Spinal cord (tissue), 10 donors: ENCODE measurements at places on chromosomes 6 and 20. TPM values are rescaled to one million over a fixed set of nuclear protein-coding genes. Genes with fewer than 3 reads are reported as not detected.

DNA sequence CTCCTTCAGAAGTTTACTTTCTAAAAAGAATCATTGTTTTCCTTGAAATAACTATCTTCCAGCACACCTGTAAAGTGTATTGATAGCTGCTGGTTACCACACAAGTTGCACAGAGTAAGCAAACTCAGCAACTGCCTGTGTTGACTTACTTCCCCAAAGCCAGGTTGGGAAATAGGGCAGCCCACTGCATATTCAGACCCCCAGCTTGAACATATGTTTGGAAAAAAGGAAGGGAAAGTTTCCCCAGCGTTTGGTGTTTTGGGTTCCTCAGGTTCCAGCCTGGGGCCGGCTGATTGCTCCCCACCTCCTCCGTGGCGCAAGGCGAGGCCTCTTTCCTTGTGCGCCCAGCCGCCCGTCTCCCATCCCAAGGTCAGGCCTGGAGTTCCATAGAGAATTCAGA lies 70.1 kb upstream of the QKI start:
- DNase-seq = no peak

DNA sequence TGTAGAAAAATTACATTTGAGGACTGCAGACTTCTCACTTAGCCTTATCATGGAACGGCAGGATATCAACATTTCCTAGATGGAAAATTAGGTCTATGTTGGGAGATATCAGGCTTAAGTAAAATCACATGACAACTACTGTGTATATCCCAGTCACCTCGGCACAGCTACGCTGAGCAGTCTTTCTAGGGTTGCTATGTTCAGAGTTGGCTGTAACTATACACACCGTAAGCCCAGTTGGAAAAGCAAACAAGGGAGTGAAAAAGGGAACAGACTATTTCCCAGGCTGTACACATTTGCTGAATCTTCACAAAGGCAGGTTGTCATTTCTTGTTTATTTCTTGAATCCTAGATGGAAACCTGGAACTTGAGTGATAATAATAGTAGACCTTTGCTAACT lies 80.7 kb upstream of the PTPRK start:
- no peak for DNase-seq

DNA sequence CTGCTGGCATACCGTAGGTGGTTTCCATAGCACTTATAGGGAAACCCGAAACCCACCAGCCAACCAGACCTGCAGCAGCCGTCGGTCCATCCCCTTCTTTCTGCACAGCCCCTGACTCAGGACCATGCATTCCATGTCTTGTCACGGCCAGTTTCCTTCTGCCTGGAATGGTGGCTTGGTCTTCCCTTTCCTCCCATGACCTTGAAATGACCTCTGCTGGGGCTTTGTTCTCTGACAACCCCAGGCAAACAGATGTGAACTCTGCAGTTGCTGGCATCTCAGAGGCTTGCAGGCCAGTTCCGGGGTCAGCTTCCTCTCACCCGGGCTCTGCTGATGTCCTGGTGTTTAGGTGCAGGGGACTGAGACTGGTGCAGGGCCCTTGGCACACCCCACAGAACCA lies 250.8 kb downstream of the SMOC2 start:
- no peak for DNase-seq

DNA sequence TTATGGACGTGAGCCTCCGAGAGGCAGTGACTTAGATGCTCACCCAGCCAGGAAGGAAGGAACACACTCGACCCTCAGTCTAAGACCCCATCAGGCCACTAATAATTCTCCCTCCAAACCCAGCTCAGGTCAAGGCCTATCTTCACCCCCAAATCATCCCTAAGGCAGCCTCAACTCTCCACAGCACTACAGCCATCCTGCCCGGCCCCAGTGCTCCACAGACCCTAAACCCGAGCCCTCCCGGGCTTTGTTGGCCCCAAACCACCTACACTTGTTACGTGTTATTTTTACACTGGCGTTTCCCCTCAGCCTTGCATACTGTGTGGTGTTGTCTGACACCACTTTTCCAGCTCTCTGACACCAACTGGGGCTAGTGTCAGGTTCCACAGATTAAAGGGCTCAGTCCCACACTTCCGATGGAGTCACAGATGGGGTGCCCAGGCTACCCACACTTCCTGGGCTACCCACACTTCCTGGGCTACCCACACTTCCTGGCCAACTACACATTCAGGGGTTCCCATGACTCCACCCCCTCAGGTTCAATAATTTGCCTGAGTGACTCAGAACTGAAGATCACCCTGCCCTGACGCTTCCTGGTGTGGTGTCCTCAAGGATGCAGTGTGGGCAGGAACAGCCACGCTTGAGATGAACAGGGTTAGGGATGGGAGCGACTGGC lies 25.3 kb downstream of the RBCK1 start:
- DNase-seq = no peak

- no peak for DNase-seq
These were observed 117.6 kb downstream of the MRPL14 start for GRCh38 chr6:44009425-44010321.

GRCh38 chr6:16104624-16105433 lies 24.1 kb upstream of the MYLIP start:
- DNase-seq = no peak

FAM217A gene
- not detected for total RNA-seq

DNA sequence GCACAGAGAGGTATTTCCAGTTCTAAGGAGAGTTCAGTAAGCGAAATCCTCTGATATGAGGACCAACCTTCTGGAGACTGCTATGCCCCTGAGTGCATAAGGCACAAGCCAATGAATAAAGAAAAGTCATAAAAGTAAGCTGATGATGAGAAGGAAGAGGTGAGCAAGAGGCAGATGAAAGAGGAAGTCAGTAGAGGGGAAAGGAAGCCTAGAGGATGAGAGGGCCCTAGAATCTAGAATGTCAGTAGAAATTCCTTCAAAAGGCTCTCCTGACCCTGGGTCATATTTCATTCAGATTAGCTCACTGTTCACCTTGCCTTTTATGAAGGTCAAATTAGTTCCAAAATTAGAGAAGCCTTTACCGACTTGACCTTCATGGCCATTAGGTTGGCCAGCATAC lies 209.2 kb downstream of the CD83 start:
- DNase-seq = no peak
